Gastroesophageal sphincter (tissue), 4 donors: ENCODE measurements at places on chromosomes 1 and 21. TPM values are rescaled to one million over a fixed set of nuclear protein-coding genes. Genes with fewer than 3 reads are reported as not detected.

GBP4 gene
- total RNA-seq = 5.6 TPM

- no peak for ATAC-seq
These were observed 96.8 kb upstream of the ADGRL2 start for GRCh38 chr1:81703756-81704463.

OPRD1 gene
- not detected for total RNA-seq

GRCh38 chr1:92701147-92701546 is 83.8 kb downstream of the EVI5 start:
- ATAC-seq = no peak

GRCh38 chr1:52055066-52055865 is at the start of gene TXNDC12:
TSS of gene TXNDC12 (minus strand) at chr1:52055191. CDS start at chr1:52055096, 95 bp downstream.
- peak; percentile 74 for ATAC-seq

- ATAC-seq = no peak
These were observed 11.4 kb upstream of the MTARC1 start for GRCh38 chr1:220775240-220775853.

CDA gene
- 4.3 TPM for total RNA-seq

DNA sequence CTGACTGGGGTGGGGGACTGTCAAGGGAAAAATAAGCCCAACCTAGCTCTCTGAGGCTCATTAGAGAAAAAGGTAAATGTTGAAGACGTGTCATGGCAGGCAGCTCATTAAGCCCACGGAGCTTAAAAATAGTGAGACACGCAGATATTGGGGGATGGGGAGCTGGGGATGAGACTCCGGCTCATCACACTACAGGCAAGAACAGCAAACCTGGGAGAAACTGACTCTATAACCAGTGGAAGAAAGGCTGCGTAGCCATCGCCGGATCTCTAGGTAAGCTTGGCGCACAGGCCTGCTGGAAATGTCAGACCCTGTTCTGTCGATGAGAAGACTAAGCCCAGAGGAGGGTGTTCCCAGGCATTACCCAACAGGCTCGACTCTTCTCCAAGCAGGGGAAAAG is 78.0 kb downstream of the SYT2 start:
- no peak for ATAC-seq

HAO2 gene
- not detected for total RNA-seq

- no peak for ATAC-seq
These were observed 62.0 kb upstream of the HOOK1 start for GRCh38 chr1:59752556-59753414.

- ATAC-seq = no peak
These were observed 46.4 kb downstream of the AJAP1 start for GRCh38 chr1:4700801-4701200.

DNA sequence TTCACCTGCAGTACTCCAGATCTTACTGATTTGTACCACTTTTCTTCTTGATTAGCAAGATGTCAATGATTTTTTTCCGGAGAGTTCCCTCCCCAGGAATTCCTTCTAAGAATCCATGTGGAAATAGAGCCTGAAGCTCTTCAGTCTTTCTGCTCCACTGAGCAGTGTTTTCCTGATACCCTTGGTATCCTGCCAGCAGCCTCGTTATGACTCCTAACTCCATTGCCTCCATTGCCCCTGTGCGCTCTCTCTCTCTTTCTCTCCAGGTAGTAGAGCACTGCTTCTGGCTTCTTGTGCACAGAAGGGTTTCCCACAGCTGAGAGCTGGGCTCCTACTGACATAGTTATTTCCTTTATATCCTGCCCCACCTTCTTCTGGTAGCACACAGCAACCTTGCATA is 12.2 kb downstream of the UBE2U start:
- ATAC-seq = no peak

- ATAC-seq = no peak
These were observed 361.5 kb downstream of the HHAT start for GRCh38 chr1:210690236-210690635.

- ATAC-seq = no peak
These were observed 18.4 kb downstream of the CD2 start for GRCh38 chr1:116772648-116773045.

DNA sequence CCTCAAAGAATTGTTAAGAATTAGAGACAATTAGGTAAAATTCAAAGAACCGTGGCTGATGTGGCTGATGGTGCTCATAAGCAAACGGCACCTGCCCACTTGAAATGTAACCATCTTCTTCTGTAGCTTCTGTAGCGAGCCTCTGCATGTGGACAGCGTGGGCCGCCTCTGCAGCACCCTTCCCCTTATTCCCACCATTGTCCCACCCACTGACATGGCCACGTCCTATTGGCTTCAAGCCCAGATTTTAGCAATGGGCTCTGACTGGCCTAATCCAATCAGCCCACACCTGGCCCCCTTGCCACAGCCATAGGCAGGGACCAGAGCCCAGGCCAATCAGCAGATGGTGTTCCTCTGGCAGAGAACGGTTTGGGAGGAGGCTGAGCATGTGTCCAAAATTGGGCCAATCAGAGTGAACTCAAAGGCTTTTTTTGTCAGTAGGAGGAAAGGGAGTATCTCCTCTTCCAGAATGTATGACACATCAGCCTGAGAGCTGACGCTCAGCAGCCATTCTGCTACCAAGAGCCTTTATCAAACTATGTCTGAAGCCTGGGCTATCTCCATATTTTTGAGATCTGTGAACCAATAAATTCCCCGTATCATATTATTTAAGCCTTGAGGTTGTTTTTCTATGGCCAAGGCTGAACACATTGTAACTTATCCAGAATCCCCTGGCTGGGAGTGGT is 518.5 kb downstream of the SMYD3 start:
- no peak for ATAC-seq

AGBL4 gene
- 1.6 TPM for total RNA-seq

KRTAP11-1 gene
- not detected for total RNA-seq

- no peak for ATAC-seq
These were observed 43.4 kb downstream of the COL18A1 start for GRCh38 chr21:45448283-45448809.

DNA sequence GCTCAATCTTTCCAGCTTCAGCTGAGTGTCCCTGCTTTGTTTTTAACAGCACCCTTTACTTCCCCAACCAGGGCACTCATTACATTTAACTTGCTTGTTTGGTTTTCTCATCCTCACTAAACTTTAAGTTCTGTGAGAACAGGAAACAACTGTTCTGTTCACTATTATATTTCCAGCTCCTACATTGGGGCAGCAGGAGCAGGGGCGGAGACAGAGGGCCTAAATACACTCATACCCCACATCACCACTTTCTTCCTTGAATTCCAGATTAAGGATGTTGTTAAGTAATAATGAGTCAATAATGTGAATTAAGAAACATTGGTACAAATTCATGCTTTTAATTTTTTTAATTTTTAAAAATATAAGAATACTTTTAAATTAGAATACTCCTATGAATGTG is 6.0 kb downstream of the DRAM2 start:
- no peak for ATAC-seq

DNA sequence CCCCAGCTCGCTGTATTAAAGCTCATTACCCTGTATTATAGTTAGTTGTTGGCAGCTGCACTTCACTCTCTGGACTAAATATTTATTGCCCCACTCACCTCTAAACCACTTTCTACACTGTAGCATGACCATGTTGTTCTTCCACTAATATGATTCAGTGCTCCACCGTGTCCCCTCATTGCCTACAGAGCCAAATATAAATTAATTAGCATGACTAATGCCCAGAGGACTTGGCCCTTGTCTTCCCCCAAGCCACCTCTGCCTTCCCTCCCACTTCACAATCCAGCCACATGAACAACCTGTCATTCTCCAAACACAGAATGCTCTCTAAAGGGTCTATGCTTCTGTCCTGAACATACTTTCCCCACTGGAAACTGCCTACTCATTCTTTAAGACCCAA is 276.5 kb downstream of the PLPP3 start:
- ATAC-seq = no peak

GRCh38 chr1:20114021-20114648 is 5.2 kb downstream of the PLA2G2D start:
- ATAC-seq = no peak

DNA sequence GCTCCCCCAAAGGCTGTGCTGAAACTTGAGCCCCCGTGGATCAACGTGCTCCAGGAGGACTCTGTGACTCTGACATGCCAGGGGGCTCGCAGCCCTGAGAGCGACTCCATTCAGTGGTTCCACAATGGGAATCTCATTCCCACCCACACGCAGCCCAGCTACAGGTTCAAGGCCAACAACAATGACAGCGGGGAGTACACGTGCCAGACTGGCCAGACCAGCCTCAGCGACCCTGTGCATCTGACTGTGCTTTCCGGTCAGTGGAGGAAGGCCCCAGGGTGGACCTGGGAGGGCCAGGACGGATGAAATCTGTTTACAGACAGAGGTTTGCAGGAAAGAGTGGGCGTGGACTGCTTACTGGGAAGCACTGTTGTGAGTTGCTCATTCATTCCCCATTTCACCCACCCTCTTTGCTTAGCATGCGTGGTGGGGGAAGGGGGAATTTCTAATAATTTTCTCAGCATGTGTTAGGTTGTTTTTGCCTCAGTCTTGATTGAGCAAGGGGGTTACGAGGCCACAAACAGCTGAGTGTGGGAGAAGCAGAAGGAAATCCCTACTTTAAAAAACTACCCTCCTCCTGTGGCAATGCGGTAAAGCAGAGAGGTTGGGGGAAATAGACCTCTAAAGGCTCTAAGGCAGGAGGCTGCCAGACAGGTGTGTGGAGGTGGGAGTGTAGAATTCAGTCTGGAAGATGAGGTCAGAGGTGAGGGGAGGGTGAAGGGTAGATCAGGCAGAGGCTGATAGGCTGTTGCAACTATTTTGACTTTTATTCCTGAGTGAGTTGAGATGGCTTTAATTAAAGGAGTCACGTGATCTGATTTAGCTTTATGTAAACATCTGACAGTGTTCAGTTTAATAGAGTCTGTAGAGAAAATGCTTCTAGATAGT is 1.3 kb downstream of the FCGR2A start:
- peak; percentile 53 for ATAC-seq

- no peak for ATAC-seq
These were observed 363.5 kb upstream of the ADGRL2 start for GRCh38 chr1:81437213-81437612.

LAMC1 gene
- total RNA-seq = 528 TPM

DNA sequence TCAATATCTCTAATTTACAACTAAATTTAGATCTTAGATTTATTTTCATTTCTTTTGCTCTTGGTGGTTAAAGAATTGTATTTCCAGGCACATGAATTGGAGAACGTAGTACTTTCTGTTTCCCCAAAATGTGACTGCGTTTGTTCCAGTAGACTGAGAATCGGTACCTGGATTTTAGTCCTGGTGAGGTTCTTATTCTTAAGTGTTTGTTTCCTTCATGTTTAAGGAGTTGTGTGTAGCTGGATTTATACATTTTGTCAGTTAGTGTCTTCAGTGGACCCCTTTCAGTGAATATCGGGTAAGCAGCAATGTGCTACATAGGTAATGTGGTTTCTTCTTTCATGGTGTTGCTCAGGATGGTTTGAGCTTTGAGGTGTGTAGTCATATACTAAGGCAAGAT is 6.8 kb downstream of the MIER1 start:
- ATAC-seq = no peak

DNA sequence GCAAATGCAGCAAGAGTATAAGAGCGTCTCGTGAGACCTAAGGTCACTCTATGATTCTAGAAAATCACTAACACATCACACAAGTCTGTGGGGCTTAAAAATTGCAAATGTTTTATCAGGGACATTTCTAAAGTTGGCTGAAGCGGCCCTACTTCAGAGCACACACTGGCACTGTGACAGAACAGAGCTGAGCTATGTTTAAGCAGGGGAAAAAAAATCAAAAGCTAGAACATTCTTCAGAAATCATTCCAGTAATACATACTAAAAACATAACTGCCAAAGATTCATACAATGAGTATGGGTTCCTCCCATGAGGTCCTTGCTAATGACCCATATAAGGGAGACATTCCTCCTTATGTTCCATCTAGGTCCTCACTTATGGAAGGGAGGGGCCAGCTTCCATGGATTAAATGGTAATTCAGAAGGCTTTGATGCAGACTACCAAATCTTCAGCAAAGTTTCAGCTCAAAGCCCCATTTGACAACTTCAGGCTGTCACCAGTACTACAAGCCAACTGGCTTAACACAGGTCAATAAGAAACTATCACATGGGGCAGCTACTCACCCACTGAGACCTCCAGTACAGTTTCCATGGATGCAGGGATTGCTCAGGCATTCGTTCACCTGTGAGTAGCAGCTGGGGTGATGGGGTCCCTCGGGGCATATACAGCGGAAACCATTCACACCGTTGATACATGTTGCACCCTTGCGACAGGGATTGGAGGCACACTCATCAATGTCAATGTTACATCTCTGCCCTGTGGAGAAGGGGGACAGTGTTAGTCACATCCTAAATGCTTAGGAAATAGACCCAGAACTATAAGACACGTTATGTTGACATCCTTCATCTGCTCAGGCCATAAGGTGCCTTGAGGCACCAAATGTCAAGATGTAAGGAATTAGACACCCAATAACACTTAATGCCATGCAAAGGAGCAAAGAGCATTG is 58.4 kb upstream of the ADAM30 start:
- ATAC-seq = no peak

GRCh38 chr1:50458507-50458906 is 35.3 kb upstream of the DMRTA2 start:
- no peak for ATAC-seq

ESPN gene
- total RNA-seq = 0.92 TPM

GRCh38 chr1:2356401-2356800 is 35.0 kb downstream of the MORN1 start:
- no peak for ATAC-seq

DNA sequence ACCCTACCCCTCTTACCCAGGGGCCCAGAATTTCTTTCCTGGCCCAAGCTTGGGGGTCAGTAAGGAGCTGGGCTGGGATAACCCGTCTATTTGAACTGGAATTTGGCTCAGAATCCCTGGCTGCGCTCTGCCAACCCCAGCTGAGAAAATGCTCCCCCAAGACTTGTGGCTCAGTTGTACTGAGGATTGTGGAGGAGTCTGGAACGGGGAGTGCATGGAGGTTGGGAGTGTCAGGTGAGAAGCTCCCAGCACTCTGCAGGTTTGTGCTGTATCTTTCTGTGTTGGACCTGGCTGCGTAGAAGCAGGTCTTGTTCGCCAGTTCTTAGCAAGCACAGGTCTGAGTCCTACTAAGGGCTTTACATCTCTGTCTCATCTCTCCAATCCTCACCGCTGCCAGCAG is 1.6 kb downstream of the TCEA3 start:
- ATAC-seq = no peak

DNA sequence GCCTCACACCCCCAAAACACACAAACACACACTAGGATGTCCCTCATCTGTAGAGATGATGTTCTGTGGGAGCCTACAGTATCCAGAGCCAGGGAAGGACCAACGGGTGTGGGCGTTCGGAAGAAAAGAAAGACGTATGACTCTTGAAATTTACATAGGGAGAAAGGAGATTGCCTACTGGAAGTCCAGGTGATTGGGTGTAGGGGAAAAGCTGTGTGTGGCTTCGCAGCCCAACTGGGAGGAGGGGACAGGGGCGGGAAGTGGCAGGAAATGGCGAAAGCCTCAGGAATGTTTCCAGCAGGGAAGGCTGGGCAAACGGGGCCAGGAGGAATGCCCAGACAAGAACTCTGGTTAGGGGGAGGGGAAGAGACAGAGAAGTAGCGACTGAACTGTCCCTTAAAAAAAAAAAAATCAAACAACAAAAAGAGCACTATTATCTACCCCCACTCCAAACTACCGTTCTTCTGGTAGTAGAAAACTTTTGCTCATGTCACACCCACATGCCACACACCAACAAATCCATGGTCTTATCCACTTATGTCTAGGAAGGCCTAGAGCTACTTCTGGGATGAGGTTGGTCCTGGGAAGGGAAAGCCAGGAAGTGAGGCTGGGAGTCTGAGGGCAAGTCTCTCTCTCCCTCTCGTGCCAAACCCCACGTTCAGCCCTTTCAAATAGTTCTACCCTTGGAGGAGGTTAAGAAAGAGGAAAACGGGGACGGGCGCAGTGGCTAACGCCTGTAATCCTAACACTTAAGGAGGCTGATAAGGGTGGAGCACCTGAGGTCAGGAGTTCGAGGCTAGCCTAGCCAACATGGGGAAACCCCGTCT is 1.8 kb upstream of the CKS1B start:
- no peak for ATAC-seq
